ENCODE measurements at places on chromosomes 4 and X.
A peak's percentile ranks its signal among the peaks of the same experiment; 100 is the strongest.

- DNase-seq: no peak
Observed at GRCh38 chr4:127846061-127846460, 34.6 kb upstream of the PLK4 start.

GRCh38 chr4:80079255-80079923, 6.4 kb upstream of the ANTXR2 start:
- no peak for DNase-seq

DNA sequence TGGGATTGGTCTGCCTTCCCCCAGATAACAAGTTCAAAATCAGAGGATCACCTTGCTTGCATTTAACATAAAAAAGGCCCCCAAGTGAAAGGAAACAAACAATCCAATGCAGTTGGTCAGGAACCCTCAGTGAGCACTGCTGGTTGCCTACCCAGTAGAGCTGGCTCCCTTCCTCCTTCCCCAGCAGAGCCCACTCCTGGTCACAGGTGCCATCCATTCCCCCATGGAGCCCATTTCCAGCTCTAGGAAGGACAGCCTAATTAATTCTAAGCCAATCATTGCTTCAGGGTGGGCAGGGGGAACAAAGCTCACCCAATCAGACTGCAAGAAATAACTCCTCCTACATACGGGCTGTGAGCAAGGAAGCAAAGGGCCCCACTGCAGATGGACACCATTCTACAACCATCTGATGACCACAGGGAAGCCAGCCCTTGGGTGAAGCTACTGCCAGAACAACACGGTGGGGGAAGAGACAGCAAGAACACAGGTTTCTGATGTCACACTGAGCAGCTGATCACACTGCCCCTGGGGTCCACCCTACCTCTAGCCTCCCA, 86.5 kb downstream of the SH3KBP1 start:
- DNase-seq: no peak

DNA sequence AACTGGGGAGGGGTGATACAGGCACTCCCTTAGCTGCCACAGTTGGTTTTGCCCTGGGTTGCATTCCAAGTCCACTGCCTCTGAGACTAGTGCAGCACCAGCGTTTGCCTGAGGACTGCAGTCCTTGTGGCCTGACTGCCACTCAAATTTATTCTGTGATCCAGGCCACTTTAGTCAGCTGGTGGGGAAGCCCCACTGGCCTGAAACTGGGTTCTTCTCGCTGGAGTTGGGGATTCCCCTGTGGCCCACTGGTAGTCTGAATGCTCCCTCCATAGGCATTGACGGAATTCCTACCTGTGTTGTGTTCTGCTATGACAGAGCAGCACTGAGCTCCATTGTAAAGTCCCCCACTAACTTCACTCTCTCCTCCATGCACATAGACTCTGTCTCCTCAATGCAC, 63.8 kb downstream of the PTPN13 start:
- no peak for DNase-seq

DNA sequence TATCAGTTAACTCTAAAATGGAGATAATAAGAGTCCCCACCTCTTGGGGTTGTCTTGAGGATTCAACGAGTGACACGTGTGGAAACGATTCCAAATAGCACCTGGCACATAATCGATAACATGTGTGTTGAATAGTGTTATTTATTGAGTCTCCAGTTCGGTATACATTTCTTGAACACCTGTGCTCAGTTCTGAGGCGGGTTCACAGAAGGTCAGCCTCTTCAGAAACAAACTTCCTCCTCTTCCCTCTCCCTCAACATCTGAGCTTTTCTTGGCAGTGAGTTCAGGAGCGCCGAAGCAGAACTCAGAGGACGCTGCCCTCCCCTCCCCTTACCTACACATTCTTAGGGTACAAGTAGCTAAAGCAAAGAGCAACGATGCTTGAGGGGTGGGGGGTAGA, 934 bp downstream of the PDHA1 start:
- DNase-seq: no peak

DNA sequence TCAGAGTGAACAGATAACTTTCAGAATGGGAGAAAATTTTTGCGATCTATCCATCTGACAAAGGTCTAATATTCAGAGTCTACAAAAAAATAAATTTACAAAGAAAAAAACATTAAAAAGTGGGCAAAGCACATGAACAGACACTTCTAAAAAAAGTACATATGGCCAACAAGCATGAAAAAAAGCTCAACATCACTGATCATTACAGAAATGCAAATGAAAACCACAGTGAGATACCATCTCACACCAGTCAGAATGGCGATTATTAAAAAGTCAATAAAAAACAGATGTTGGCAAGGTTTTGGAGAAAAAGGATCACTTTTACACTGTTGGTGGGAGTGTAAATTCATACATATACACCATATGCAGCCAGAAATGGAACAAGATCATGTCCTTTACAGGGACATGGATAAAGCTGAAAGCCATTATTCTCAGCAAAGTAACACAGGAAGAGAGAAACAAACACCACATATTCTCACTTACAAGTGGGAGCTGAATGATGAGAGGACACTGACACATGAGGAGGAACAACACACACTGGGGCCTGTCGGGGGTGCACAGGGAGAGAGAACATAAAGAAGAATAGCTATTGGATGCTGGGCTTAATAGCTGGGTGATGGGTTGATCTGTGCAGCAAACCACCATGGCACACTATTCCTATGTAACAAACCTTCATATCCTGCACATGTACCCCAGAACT, 41.6 kb upstream of the ITM2A start:
- no peak for DNase-seq

DNA sequence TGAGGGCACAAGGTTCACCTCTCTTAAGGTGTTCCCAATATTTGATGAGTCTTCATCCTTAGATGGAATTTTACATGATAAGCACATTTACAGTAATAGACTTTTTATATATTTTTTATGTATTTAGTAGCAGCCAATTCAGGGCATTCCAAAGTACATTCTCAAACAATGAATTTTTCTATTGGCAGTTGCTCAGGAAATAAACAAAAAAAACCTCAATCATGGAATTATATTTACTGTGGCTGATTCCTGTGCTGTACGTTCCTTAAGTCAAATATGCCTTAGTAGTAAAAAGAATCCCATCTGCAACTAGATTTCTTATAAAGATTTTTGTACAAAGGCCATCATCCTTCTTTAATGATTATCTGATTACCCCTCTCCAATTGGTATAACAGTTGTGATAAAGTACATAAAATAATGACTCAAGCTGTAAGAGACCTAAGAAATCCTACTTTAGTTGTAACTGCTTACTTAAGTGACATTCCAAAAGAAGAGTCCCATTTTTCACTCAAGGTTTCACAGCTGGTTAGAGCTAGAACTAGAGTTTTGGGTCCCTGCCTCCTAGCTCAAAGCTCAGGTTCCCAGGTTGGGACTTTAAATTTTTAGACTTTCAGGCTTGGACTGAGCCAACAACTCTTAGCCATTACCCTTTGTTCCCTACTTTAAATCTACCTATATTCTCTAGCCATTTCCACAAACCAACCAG, 152.7 kb downstream of the FHIP1A start:
- no peak for DNase-seq

DNA sequence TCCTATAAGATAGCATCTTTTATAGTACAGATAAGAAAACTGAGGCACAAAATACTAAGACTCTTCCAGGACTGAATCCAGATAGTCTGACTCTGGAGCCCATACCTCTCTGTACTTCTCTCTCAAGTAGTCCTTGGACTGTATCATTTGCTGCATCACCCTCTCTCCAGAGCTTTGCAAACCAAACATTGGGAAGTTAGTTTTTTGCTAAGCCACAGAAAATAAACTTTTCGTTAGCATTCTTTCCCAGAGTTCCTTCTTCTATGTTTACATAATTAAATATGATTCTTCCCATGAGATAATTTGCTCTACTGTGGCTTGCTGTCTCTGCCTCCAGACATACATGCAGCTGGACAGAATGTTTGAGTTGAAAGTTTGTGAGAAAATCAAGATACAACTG, 22.0 kb downstream of the PPEF2 start:
- DNase-seq: no peak

DNA sequence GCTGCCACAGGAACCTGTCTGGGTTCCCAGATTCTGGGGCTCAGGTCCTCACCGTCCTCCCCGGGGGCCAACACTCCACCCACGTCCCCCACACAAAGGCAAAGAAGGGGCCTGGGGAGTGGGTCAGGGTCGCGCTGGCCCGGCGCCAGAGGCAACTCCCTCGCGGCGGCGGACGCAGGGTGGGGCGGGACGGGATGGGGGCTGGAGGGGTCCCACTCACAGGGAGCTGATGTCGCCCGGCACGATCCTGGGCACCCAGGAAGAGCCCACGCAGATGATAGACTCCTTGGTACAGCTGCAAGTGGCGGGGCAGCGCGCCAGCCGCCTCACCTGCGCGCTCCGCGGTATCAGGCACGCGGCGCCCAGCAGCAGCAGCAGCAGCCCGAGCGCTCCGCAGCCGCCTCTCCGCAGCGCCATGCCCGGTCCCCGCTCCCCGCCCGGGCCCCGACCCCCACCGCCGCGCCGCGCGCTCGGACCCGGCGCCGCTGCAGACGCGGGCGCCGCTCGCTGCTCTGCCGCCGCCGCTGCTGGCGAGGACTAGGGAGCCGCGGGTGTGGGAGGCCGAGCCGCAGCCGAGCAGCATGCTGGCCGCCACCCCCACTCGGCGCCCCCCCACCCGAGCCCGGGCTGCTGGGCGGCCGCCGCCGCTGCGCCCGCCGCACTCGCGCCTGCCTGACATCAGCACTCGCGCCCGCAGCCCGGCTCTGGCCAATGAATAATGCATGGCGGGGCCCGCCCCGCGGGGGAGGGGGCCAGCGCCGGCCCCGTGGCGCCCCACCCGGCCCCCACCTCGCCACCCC, at the start of gene LGI2:
TSS of gene LGI2 (minus strand) at position 670 of the 800 bp plus-strand sequence. CDS start at position 417, 253 bp downstream.
- peak; percentile 72 for DNase-seq

- DNase-seq: no peak
Observed at GRCh38 chr4:105148776-105149175, 2.1 kb downstream of the TET2 start.

GRCh38 chr4:158208963-158209640, 1.2 kb upstream of the TMEM144 start:
- DNase-seq: no peak

- no peak for DNase-seq
Observed at GRCh38 chr4:142043509-142043908, 407.1 kb downstream of the IL15 start.

GRCh38 chr4:184861047-184861446, 35.3 kb upstream of the ACSL1 start:
- DNase-seq: no peak

- DNase-seq: no peak
Observed at GRCh38 chrX:139834879-139835278, 98.0 kb downstream of the ATP11C start.

DNA sequence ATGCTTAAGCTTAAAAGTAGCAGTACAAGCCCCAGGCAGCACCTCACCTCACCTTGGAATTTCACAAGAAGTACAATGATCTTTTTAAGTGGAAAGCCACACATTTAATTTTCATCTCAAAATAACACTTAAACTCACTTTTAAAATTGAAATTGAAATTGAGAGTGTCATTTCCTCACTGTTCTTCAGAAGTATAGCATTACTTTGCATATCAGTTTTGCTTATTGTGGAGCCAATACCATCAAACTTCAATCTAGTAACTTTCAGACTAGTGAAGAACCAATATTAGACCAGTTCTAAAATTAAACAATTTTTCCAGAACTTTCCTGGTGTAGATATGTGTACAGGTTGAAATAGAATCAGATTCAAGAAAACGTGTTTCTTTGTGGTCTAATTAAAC, 242.4 kb downstream of the NDST4 start:
- DNase-seq: no peak

DNA sequence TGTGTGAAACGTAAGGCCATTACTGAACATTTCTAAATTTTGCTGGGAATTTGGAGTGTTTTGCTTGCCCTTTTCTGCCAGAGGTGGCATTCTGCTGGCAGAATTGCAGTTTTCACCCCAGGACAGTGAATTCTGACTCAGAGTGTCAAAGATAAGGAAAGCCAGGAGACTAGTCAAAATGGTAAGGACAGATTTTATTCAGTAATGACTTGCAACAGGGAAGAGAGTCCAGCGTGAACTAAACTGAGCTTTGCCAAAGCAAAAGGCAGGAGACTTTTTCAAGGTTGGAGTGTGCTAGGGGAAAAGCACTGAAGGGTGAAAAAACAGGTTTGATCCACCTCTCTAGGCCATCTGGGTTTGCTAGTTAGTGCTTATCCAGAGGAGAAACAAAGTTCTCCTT, 19.4 kb downstream of the MRFAP1 start:
- DNase-seq: no peak

DNA sequence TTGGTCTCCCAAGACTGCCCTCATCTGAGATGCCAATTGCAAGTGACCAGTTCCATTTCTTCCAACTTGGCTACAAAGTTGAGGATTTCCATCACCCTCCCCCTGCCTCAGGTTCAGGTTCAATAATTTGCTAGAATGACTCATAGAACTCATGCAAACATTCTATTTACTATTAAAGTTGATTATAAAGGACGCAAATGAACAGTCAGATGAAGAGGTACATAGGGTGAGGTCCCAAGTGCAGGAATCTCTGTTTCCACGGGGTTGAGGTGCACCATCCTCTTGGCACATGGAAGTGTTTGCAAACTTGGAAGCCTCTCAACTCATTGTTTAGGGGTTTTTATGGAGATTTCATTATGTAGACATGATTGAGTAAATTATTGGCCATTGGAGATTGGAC, 41.0 kb downstream of the FGFBP1 start:
- no peak for DNase-seq

DNA sequence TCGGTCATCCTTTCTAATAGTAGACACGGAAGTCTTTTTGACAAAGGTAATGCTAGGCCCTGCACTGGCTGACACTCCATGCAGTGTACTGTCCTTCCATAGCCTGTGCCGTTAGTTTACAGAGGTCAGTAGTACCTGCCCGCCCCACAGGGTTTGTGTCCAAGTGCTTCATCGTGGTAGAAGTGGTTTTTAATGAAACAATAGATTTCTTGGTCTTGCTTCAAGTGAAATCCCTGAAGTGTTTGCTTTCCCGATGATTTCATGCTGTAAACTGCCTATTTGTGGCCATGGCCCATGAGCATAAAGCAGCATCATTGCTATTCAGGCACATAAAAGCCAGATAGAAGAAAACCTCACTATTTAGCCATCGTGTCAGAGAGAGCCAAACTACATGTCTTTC, 139.3 kb downstream of the GPR143 start:
- DNase-seq: no peak

DNA sequence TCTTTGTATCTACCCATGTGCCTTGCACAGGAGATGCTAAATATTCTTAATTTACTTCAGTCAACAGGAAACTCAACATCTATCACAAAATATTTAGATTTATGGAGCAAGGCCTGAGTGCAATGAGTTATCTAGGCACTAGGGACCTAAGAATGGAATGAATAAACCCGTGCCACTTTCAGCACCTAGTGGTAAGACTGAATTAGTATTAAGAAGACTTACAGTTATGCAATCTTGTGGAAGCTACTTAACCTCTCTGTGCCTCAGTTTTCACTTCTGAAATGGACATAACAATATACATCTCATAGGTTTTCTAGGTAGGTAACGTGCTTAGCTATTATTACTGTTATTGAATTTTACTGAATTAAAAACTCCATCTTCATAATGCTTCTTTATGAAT, 144.6 kb upstream of the MAP3K15 start:
- no peak for DNase-seq

GRCh38 chrX:153646620-153647373, at the start of gene DUSP9:
Gene DUSP9, plus strand, starts transcription at chrX:153647203. Its CDS starts 751 bp downstream, at chrX:153647954.
- peak; percentile 13 for DNase-seq

GRCh38 chr4:174389439-174389838, 105.7 kb downstream of the CEP44 start:
- no peak for DNase-seq

GRCh38 chr4:145289403-145290076, 109.2 kb upstream of the OTUD4 start:
- no peak for DNase-seq

GRCh38 chrX:109848461-109849050, 115.5 kb upstream of the ACSL4 start:
- DNase-seq: no peak

Measured in uterus (tissue), 4 donors.